Ascending aorta (tissue), 2 donors: ENCODE measurements at places on chromosomes 12 and 14. TPM values are rescaled to one million over a fixed set of nuclear protein-coding genes. Genes with fewer than 3 reads are reported as not detected.

Gene KRT73
- not detected for total RNA-seq

Gene MYO1A
- not detected for total RNA-seq

GRCh38 chr12:108570743-108571608 lies 8.6 kb downstream of the ISCU start:
- DNase-seq, result no peak

DNA sequence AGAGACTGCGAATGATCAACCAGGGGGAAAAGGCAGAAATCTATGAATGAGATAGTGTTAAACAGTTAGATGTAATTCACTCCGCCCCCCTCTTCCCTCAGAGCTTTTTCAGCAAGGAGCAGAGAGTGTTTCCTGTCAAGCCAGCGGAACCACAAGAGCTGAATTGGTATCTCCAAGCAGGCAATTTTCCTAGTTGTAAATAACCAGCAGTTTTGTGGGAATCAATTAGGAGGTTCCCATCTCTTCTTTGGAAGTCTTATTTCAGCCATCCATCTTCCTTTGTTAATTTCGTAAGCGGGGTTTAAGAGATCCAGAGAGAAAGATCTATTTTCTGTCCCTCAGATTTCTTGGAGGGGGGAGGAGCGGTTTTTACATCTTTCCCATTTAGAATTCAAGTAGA lies 178.0 kb downstream of the FOXN3 start:
- DNase-seq, result no peak

- no peak for DNase-seq
These were observed 2.8 kb upstream of the TSPAN8 start for GRCh38 chr12:71160585-71160984.
